CD8-positive, alpha-beta memory T cell (primary cell): ENCODE measurements at places on chromosomes 13 and 19.

- no peak for DNase-seq
Observed at GRCh38 chr13:43981091-43981490, 101.4 kb downstream of the LACC1 start.

- no peak for DNase-seq
Observed at GRCh38 chr13:73602295-73602694, 531.9 kb downstream of the KLF12 start.

GRCh38 chr13:84873951-84874350 is 925.3 kb downstream of the SLITRK6 start:
- DNase-seq = no peak

DNA sequence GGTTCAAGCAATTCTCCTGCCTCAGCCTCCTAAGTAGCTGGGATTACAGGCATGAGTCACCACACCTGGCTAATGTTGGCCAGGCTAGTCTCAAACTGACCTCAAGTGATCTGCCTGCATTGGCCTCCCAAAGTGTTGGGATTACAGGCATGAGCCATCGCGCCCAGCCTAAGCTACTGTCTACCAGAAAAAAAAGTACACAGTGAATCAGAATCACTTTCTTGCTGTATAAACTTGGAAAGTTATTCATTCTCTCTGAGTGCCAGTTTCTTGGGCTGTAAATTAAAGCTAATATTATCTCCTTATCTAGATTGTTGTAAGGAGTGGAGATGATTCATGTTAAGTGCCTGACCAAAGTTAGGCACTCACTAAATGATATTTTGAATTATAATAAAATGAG is 242.8 kb downstream of the ENOX1 start:
- DNase-seq = no peak

DNA sequence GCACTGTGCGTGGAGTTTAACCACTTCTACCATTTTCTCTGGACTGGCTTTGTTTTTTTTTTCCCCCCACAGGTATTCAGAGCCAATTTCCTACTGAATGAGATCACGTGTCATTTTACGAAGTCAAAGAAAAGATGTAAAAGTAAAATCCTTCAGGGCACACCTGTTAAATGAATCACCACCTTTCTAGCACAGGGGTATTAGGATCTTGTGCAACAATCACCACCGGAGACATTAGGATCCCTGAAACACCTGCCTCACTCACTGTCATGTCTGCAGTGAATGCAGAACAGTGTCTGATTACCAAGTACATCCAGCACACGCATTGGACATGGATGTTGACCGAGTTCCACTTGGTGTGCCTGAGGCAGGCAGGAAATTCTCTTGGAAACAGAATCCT is 17.2 kb downstream of the BRD4 start:
- no peak for DNase-seq

DNA sequence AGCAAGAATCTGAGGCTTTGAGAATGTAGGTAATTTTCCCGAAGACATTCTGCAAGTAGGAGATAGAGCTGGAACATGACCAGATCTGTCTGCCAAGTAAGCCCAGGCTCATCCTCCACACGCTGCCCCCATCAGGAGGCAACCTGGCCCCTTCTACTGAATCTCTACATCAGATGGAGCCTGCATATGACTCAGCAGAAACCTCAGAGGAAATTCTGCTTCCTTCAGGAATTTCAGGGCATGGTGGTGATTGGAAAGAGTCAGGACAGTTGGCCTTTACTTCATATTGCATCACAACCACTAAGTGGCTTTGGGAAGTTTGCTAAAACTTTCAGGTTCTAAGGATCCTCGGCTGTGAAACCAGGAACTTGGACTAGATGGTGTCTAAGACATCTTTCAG is 85.2 kb downstream of the LRRC63 start:
- no peak for DNase-seq

DNA sequence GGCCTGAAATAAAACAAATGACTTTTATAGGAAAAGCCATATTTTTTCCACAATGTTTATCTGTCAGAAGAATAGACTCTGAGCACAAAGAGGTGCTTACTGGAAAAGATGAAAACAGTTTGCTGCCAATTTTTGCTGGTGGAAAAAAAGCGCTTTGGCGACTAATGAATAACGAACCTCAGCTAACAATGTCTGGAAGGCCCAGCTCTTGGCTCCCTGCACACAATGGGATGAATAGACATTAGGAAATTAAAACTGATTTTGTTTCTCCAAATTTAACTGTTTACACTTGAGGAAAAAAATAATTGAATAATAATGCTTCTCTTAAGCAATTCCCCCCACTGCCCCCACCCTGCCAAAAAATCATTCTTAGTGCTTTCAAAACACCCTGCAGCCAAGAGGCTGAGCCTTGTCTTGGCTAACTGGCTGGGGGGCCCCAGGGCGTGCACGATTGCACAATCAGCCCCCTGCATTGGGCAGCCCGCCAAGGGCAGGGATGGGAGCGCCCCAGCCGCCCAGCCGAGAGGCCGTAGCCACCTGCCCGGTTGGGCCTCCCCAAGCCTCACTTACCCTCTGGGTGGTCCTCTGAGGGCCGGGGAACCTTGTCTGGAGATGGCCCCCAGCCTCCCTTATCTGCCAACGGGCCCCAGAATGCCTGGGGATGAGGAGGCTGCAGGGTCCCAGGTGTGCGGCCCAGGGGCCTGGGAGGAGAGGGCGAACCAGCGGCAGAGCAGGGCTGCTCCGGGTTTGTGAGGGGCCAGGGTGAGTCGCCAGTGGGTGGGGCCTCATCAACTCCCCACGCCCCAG is 16.8 kb downstream of the CEBPG start:
- DNase-seq = no peak

- DNase-seq = no peak
Observed at GRCh38 chr19:21322528-21322927, 6.7 kb downstream of the ZNF708 start.

DNA sequence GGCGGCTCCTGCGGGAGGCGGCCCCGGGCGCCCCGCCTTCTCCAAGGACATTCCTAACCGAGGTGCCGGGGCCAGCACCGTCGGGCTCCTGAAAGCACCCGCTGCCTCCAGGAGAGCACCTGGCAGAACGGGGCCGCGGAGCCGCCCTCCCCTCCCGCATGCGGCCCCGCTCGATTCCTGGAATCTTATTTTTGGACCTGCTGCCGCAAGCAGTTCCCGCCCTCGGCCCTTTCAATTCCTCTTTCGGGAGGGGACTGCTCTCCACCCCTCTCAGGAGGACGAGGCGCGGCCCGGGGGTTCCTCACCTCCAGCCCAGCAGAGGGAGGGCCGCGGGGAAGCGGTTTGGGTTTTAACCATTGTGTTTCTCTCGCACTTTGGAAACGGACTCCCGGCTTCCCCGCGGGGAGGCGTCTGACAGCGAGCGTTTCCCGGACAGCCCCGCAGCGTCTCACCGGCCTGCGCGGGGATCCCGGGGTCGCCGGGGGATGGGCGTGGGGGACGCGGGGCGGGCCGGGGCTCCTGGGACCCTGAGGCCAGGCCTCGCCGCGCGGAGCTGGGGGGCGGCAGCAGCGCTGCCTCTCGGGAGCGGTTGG is 849 bp downstream of the GAS6 start:
- no peak for DNase-seq

DNA sequence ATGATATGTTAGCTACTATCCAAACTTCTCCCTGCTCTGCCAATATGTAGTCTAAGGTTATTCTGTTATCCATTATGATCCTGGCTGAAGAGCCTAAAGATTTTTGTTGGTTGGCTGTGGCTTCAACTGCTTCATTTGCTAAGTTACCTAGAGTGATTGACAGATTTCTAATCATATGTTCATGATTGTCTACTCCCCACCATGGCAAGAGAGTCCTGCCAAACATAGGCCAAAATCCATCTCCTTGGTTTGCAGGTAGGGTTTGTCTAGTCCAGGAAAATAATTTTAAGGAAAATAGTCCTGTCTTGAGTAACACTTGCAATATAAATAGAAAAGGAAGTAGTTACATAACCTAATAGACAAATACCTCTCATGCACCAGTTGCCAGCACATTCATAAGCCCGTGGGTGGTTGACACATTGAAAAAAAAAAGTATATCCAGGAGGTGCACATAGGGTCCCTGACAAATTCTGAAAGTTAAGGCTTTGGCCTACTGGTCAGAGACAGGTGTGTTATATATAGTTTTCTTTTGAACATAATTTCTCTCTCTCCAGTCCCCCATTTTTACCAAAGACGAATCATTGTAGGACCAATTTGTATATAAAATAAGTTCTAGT is 5.4 kb upstream of the CBY2 start:
- DNase-seq = no peak

DNA sequence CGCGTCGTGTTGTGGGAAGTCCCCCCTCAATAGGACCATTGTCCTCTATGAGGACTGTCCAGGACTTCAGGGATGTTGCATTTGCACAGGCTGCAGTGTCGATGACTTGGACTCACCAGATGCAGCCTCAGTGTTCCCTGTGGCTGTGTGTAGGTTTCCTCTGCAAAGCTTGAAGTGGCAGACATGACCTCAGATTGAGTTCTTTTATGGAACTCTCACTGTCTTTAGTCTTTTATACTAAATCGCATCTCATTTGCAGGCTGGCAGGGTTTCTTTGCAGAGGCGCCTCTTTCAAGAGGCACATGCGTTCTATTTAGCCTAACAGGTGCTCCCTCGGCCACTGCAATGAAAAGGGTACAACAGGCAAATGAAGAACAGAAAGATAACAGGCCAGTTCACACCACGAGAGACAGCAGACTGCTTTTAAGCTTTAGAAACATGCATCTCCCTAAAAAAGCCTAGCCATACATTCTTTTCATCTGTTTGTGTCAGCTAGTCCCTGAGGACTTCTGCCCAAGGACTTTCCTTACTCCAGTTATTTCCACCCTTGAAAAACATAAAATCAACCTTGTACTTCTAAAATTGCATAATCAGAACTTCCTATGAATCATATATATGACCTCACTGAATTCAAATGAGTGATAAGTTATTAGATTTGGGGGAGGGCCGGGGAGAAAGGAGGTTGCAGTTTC is 118.4 kb downstream of the RAB20 start:
- DNase-seq = no peak
